NT2/D1 (cell line): ENCODE measurements at places on chromosomes 7 and 10.

DNA sequence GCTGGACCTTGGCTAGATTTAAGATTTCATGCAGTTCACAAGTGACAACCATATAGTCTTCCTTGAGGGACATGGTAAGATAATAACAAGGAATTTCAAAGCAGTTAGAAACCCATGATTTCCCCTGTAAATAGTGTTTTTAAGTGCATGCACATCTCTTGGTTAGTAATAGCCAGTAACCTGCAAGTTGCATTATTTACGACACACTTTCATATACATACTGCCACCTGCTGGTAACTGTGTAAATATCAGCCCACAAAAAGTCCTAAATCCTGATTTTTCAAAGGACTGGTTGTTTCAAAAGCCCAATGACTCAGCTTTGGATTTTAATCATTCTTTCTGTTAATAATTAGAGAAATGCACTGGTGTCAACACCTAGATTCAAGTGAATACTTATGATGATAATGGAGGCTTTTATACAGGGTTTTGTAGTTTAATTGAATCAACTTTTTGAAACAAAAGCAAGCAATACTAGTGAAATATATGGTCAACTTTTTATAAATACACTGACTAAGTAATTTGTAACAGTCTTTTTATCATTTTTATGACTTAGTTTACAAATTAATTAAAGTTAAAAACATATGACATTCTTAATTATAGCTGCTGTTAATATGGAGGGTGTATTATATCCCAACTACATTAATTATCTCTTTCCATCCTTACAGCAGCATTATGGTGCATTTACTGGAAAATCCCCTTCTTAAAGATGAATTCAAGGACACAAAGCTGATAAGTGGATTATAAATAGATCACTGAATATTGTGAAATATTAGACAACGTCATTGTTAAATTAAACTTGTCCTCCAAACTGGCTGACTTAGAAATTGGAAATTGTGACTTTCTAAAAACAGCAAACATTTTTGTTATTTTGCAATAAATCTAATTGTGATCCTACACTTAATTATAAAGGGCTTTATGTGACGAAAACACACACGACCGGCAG lies 367.7 kb upstream of the SEMA3D start:
- DNase-seq, result peak; percentile 33

GRCh38 chr10:61589547-61590243 lies 73.0 kb upstream of the CABCOCO1 start:
- no peak for DNase-seq

GRCh38 chr7:30987936-30988335 lies 24.2 kb downstream of the GHRHR start:
- no peak for DNase-seq

- no peak for DNase-seq
These were observed 167.7 kb upstream of the PPP1R3A start for GRCh38 chr7:114086537-114086913.

- DNase-seq, result no peak
These were observed 29.7 kb upstream of the HSPA12A start for GRCh38 chr10:116771959-116772585.

- DNase-seq, result no peak
These were observed 58.8 kb downstream of the CDK14 start for GRCh38 chr7:90654718-90655427.

GRCh38 chr7:14170872-14171271 lies 181.4 kb upstream of the ETV1 start:
- no peak for DNase-seq
